ENCODE measurements at places on chromosomes 2 and 18. TPM values are rescaled to one million over a fixed set of nuclear protein-coding genes. Genes with fewer than 3 reads are reported as not detected.

The TTN gene
- total RNA-seq, result 1,874 TPM

The PARD6G gene
- 4.4 TPM for total RNA-seq

The CIB4 gene
- not detected for total RNA-seq

The CHRNG gene
- not detected for total RNA-seq

The TTC27 gene
- 6.5 TPM for total RNA-seq

The MAPRE3 gene
- 51.0 TPM for total RNA-seq

The G6PC2 gene
- total RNA-seq, result not detected

The TDRD15 gene
- not detected for total RNA-seq

The TUBA4B gene
- total RNA-seq, result not detected

The WDR12 gene
- total RNA-seq, result 56.5 TPM

The C2orf78 gene
- not detected for total RNA-seq

DNA sequence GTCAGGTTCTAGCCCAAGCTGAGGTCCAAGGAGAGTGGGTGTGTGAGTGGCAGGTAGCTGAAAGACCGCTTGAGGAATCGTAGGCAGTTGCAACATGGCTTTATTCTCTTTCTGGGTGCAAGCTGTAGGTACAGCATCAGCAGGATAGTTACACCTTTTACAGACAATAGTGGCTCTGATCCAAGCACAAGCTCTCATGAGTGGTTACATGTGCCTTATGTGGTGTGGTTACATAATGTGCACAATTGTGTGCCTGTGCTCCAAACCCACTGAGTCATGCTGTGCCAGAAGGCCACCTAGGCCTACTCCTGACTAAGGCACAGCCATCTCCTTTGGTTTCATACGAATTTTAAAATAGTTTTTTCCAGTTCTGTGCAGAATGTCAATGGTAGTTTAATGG lies 227.6 kb downstream of the SATB2 start:
- no peak for DNase-seq

DNA sequence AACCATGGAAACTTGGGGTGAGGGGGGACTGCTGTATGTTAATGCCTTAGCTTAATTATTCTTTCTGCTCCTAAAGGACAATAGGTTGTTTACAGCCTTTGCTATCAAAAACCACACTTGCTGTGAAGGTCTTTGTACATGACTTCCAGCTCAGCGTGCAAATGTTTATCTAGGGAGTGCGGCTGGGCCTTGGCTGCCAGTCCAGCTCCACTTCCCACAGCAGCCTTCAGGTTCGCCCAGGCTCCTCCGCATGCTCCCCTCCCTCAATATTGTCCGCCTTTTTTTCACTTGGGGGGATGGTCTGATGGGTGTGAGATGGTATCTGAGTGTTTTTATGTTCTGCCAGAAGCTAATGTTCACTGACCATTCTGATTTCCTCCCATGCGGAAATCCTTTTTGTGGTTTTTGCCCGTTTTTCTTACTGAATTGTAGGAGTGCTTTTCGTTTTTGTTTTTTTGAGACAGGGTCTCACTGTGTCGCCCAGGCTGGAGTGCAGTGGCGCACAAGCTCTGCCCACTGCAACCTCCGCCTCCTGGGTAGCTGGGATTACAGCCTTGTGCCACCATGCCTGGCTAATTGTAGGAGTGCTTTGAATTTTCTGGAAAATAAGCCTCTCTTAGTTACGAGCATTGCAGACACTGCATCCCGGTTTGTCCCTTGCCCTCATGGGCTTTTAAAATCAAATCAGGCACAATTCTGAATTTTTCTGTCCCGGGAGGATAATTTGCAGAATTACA lies 28.8 kb downstream of the SH3BP4 start:
- peak; percentile 68 for DNase-seq

- DNase-seq, result no peak
Observed at GRCh38 chr2:70118798-70119454, 31.6 kb downstream of the PCBP1 start.

- DNase-seq, result no peak
Observed at GRCh38 chr2:68715353-68716041, 19.1 kb upstream of the ARHGAP25 start.

DNA sequence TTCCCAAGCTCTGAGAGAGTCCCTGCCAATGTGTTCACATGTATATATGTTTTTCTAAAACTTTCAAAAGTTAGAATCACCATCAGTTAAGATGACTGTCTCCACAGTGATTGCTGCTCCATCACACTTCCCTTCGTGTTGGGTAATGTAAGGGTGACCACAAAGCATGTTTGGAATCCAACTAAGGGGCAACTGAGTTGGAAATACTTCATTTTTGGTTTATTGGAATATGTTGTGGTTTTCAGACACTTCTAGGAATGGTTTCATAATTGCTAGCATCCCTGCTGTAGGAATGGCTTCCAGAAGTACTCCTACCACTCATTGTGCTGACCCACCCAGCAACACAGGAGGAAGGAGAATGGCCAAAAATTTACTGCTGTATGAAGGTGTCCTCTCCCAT lies 212.5 kb upstream of the GULP1 start:
- no peak for DNase-seq

GRCh38 chr18:48891721-48892120 lies 59.0 kb downstream of the SMAD7 start:
- DNase-seq, result no peak

GRCh38 chr18:28801876-28802275 lies 624.9 kb upstream of the CDH2 start:
- DNase-seq, result no peak

- peak; percentile 20 for DNase-seq
Observed at GRCh38 chr18:70234667-70235459, 29.4 kb upstream of the RTTN start.

GRCh38 chr2:240604291-240604938 lies 17.9 kb downstream of the CAPN10 start:
- peak; percentile 91 for DNase-seq

- no peak for DNase-seq
Observed at GRCh38 chr2:158116936-158117335, 15.3 kb downstream of the UPP2 start.

DNA sequence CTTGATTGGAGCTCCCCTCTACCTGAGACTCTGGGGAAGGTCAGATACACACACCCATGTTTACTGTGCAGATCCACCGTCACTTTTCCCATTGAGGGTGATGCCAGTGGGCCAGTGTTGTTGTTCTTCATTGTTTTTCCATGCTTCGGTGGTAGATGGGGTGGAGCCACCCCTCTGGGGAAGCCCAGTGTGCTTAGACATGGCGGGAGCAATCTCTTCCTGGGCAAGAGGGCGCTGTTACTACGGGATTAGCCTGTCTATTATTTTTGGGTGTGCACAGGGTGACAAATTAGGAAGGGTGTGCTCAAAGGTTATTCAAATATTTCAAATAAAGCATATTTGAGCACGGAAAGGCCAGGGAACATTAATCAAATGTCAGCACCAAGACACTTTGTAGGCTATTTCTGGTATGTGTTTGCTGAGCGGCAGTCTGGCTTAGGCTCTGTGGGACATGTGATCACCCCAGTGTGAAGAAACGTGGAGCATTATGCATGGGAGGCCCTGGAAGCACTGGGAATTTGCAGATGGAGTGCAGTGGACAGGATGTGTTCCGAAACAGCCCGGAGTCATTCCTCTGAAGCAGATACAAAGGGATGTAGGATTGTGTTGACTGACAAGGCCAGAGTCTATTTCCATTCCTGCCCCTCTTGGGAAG lies 34.8 kb upstream of the SMIM21 start:
- no peak for DNase-seq

- DNase-seq, result no peak
Observed at GRCh38 chr2:162116352-162116751, 35.7 kb downstream of the GCG start.

DNA sequence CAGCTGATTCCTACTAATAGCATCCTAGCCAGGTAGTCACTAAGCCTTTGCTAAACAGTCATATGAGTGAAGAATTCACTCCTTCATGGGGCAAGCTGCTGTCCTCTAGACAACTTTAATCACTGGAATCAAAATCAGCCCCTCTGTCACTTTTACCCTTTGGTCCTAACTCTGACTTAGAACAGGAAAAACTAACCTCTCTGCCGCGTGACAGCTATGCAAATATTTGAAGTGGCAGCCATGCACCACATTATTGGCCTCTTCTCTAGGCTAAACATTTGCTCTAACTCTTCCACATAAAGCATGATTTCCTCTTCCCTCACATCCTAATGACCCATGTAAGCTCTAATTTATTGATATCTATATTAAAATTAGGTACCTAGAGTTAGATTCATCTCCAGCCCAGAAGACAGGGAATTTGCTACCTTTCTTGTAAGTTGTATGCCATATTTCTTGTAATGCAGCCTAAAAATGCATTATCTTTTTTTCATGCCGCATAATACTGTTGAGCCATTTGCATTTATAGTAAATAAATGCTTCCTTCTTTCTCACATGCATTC lies 12.8 kb upstream of the ONECUT2 start:
- no peak for DNase-seq

DNA sequence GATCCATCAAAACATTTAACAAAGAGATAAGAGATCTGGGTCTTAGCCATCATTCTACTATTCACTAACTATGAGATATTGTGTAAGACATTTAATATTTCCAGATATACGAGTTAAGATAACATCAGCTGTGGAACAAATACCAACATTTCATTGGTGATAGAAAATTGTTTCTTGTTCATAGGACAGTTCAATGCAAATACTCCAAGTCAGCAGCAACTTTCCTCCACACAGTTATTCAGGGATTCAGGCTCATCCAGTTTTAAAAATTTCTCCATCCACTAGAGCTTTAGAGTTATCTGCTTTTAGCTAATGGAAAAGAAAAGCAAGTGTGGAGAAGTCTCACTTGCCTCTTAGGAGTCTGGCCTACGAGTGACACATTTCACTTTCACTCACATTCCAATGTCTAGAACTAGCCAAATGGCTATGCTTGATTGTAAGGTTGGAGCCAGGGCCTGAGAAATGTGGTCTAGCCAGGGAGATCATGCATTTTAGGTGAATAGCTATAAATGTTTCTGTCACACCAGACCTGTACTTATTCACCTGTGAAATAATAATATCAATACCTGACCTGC lies 119.3 kb upstream of the MAPRE2 start:
- DNase-seq, result no peak

GRCh38 chr2:24635181-24635580 lies 144.1 kb downstream of the NCOA1 start:
- DNase-seq, result no peak

- peak; percentile 19 for DNase-seq
Observed at GRCh38 chr2:233461481-233461891, 105.1 kb downstream of the USP40 start.

DNA sequence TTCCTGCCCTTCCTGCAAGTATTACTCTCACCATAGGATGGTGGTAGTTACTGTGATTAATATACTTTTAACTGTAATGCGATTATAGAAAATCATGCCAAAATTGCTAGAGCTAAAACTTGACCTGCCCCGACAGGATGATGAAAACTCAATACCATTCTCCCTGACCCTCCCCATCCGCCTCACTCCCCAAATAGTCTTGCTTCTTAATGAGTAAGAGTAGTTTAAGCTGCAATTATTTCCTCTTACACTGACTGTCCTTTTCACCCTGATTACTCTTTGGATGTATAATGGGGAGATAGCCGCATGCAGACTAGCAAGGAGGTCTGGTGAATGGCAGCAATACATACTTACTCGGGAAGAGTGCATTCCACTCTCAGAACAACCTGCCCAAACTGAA lies 269.6 kb upstream of the SIX3 start:
- no peak for DNase-seq

DNA sequence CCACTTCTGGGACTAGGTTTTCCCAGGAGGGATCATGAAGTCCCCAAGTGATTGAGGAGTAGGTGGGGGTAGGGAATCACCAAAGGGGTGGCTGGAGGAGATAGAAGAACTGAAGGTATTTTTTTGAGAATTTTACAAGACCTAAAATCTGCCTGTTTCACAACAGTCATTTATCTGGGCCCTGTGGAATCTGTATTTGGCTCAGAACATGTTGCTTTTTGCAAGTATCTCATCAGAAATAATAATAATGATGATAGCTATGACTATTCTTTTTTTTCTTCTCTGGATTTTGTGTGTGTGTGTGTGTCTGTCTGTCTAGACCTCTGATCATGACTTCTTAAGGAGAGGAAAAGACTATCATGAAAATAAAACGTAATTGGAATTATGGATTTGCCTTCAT lies 13.9 kb downstream of the STON1 start:
- no peak for DNase-seq
